ENCODE measurements at places on chromosomes 3 and 15.

DNA sequence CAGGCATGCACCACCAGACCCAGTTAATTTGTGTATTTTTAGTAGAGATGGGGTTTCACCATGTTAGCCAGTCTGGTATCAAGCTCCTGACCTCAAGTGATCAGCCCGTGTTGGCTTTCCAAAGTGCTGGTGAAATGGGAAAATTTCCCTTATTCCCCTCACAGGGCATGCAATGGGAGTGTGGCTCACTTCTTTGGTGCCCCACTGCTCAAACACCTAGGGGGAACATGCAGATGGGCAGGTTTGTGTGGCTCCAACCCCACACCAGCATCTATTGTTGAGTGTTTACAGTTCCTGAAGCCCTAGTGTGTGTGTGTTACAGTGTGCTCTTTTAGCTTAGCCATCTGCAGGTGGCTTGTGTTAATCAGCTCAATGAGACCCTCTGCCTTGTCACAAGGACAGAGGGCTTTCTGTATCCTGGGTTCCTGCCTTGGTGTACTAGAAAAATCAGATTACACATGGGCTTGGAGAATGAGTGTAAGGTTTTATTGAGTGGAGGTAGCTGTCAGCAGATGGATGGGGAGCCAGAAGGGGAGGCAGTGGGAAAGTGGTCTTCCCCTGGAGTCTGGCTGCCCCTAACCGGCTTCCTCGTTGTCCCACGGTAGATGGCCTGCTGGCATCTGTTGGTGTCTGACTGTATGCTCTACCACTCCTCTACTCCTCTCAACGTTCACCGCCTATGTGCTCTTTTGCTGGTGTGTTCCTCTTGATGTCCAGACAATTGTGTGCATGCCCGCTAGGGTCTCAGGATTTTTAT lies 248.1 kb upstream of the CBLB start:
- no peak for DNase-seq

GRCh38 chr3:49602877-49603411 lies 48.7 kb downstream of the BSN start:
- peak; percentile 42 for DNase-seq

- no peak for DNase-seq
Measured at GRCh38 chr3:42732829-42733459, 30.3 kb upstream of the HHATL start.

DNA sequence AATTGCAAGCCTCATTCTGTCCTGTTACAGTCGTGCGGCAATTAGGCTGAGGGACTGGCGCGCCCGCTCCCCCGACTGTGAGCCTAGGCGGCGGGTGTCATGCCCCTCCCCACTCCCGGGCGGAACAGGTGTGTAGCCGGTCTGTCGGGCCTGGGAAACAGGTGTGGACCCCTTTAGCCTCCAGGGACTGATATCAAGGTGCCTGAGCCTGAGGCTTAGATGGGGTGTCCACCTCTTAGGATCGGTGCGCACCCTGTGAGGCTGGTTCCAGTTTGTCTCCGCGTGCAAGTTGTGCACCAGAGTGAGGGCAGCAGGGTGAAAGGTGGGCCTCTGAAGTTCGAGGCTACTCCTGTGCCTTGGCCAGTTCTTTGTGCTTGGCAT lies 686 bp downstream of the VPS8 start:
- DNase-seq: no peak

DNA sequence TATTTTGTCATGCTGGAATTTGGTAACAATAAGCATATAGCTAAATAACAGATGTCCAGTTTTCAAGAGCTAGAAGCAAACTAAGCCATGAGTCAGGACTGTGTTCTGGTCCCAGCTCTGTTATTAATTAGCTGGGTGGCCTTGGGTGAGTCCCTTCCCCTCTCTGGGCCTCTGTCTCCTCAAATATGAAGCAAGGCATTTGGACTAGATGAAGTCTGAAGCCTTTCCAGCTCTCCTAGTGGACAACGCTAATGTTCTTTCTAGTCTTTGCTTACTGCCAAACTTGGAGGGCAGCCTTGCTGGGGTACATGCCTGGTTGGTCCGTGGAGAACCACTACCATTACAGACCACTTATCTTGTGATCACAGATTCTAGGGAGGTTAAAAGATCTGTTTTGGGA lies 127.6 kb downstream of the DUT start:
- DNase-seq: no peak

DNA sequence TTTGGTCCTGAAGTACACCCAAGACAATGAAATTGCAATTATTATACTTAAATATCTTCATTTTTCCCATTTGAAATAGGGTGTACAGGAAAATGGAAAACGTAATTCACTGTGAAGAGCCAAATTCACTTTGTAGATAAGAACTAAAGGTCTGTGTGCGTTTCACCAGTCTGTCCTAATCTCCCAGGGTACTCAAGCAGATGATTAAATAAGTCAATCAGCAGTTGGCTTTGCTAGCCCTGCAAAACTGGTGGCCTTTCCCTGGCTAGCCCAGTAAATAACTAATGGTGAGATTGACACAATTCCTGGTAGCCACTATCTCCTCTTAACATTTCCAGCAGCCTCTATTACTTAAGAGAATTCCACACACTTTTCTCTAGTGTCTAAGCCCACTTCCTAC lies 389.3 kb downstream of the TBL1XR1 start:
- no peak for DNase-seq

DNA sequence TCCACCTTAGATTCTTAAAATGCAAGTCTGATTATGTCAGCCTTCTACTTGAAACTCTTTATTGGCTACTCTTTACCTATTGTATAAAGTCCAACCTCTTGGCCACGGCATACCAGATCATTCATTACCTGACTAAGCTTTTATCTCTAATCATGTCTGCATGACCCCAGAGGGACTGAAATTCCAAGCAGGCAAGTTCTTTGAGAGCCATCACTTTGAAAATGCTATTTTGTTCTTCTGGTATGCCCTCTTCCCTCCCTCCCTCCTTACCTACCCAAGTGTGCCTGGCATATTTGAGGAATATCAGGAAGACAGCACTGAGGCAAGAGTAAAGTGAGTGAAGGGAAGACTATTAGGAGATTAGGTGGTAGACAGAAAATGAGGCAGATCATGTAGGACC lies 57.5 kb downstream of the KCNMB2 start:
- no peak for DNase-seq

GRCh38 chr3:111568355-111568754 lies 26.4 kb downstream of the CD96 start:
- DNase-seq: no peak

- no peak for DNase-seq
Measured at GRCh38 chr15:35229085-35229484, 144.0 kb upstream of the NANOGP8 start.

DNA sequence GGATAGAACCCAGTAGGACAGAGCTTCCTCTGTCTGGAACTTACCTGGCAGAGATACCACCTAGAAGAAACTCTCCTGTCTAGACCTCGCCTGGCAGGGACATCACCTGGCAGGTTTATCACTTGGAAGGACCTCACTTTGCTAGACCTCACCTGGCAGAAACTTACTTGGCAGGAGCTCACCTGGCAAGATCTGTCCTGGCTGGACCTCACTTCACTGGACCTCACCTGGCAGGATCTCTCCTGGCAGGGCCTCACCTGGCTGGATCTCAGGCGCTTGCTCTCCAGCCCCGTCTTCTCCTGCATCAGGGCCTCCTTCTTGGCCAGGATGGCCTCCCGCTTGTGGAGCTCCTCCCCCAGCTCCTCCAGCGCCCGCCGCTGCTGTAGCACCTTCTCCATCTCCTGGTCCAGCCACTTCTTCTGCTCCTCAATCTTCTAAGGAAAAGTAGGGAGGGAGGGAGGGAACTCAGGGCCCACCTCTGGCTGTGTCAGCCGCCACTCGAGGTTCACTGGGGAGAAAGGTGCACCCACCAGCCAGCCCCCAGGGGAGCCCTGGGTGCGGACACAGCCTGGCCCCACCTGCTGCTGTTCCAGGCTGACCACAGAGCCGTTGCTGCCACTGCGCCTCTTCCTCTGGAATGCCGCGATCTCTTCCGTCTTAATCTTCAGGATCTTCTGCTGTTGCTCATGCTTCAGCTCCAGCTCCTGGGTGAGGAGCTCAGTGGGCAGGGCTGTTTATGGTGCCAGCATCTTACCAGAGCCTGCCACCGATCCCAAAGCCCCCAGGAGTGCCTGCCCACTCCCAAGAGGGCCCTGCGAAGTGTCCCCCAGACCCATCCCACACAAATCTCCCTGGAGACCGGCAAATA lies 22.5 kb downstream of the KIF7 start:
- no peak for DNase-seq

DNA sequence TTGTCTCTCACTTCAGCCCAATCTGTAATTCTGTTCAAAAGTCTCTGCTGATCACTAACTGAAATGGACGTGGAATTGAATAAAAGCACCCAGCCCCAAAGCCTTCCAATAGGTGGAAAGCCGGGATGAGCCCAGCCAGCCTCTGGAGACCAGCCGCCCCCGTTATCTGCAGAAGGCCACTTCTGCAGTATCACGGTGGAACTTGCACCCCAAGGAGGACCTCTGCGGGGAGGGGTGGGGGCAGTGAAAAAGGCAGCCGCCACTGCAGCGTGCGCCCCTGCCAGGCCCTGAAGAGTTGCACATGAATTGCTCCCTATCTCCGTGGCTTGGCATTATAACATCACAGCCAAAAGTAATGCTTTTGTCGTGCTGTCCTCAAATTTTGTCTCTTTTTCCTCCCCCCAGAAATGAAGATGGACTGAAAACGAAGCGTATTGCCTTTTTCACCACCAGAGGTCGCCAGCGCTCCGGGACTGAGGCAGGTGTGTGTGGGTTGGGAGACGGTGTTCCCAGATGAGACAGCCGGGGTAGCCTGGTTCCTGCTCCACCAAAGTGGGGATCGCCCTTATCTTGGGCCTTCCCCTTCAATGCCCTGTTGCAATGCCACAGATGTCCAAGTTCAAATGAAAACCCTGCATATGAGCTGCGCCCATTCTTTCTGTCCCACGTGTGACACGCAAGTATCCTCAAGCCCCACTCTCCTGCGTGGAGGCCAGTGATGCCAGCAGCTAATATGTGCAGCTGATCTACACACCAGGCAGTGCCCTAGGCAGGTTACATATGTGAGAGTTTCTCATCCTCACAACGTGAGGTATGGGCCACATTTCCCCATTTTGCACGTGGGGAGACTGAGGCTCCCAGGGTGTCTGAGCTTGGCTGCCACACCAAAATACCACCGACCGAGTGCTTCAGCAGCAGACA lies 96.0 kb downstream of the LRRK1 start:
- DNase-seq: peak; percentile 31

GRCh38 chr3:151002003-151002981 lies 29.8 kb upstream of the CLRN1 start:
- no peak for DNase-seq

- no peak for DNase-seq
Measured at GRCh38 chr15:22903961-22904534, 65.6 kb downstream of the NIPA2 start.

DNA sequence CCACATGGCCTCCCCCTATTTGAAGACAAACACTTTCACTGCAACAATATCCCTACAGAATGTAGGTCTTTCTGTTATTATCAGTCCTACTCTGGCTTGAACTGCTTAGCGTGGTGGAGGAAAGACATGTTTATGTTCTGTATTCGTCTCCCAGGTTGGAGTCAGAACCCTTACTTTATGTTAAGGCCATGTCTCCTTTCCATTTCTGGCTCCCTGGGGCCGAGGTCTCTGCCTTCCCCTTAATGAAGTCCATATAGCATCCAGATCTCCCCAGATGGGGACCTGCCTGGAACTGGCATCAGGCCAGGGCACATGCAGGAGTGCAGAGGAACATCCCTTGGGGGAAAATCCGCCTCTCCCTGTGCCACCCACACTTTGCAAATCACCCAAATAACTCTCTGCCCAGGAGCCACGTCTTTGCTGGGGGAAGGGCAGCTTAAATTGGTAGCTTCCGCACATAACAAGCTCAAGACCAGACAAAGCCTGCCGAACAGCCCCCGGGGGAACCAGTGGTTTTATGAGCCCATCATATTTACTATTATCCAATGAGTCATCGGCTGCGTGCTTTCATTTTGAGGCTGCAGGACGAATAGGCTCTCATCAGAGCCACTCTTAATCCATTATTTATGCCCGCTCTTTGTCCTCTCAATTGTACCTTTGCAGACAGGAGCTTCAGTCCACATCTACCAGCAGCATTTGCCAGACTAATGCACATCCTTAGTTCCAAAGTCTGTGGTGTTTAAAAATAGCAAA lies 237.0 kb downstream of the UACA start:
- DNase-seq: no peak

GRCh38 chr15:96232335-96232734 lies 98.2 kb upstream of the NR2F2 start:
- no peak for DNase-seq
